ENCODE measurements at places on chromosomes 11 and 22.

GRCh38 chr11:47387944-47388696 lies 9.8 kb upstream of the SPI1 start:
- no peak for DNase-seq

- DNase-seq = no peak
Observed at GRCh38 chr11:65918211-65919140, at the start of gene C11orf68. TSS of gene C11orf68 (minus strand) at chr11:65919062. CDS start at chr11:65919031, 31 bp downstream.

- DNase-seq = no peak
Observed at GRCh38 chr11:74288161-74288560, 23.3 kb downstream of the P4HA3 start.

GRCh38 chr11:57476757-57477506 lies 16.6 kb downstream of the RTN4RL2 start:
- no peak for DNase-seq

DNA sequence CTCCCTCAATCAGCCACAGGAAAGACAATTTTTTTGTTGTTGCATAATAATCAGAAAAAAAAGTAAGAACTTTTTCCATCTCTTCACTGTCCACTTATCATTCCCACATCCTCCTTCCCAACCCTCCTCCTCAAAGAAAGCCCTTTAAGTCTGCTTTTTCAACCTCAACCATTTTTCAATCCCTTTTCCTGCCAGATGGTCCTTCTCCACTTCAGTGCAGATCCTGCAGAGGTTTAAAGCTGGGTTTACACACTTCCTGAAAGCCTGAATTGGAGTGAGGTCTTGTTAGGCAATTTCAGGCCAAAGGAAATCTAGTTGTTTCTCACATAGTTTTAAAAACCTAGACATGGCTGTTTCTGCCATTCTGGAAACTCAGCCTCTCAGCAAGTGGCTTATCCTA lies 78.3 kb downstream of the RPL27A start:
- DNase-seq = no peak

All from T follicular helper cell (primary cell).